ENCODE measurements at places on chromosomes 7 and 10. TPM values are rescaled to one million over a fixed set of nuclear protein-coding genes. Genes with fewer than 3 reads are reported as not detected.

GRCh38 chr10:43173120-43173519, 34.9 kb downstream of the CSGALNACT2 start:
- DNase-seq = no peak

- no peak for DNase-seq
Observed at GRCh38 chr10:72098836-72099599, 10.7 kb upstream of the SPOCK2 start.

DNA sequence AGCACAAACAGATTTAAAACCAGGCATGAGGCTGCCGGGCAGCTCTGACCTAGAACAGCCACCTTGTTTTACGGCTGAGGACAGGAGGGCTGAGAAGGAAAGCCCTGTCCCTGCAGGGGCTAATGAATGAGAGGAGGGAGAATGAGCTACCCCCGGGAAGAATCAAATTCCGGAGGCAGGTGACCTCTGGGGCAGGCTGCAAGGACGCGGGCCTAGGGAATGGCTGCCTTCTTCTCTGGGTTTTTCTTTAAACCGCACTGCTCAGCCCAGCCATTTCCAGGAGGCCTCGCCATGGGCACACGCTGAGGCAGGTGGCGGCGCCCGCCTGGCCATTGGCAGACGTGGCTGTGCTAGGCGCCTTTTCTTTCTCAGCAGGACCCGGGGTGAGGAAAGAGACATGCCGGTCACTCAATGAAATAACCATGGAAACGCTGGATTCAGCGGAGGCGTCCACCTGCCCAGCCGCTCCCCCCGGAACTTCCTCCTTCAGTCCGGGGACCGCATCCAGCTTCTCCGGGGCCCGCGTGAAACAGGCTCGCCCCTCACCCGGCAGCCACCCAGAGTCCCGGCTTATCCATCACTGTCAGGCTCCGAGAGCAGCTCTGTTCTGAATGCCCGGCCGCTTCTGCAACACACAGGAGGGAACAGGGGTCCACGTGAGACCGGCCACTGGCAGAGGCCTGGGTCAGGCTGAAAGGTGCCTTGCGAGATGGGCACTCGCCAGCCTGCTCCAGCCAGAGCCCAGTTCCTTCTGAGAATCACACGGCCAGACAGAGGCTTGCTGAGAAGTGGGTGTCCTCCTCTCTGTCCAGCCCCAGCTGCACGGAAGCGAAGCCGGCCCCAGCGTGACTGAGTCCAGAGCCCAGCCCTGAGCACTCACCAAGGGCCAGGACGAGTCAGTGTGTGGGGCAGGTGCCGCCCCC, 82.1 kb downstream of the PDGFA start:
- no peak for DNase-seq

GRCh38 chr7:157513162-157513621, 176.4 kb downstream of the DNAJB6 start:
- no peak for DNase-seq

GRCh38 chr7:38232502-38233366, 40.7 kb downstream of the TARP start:
- no peak for DNase-seq

GRCh38 chr7:106999023-106999422, 45.5 kb upstream of the PRKAR2B start:
- no peak for DNase-seq

DNA sequence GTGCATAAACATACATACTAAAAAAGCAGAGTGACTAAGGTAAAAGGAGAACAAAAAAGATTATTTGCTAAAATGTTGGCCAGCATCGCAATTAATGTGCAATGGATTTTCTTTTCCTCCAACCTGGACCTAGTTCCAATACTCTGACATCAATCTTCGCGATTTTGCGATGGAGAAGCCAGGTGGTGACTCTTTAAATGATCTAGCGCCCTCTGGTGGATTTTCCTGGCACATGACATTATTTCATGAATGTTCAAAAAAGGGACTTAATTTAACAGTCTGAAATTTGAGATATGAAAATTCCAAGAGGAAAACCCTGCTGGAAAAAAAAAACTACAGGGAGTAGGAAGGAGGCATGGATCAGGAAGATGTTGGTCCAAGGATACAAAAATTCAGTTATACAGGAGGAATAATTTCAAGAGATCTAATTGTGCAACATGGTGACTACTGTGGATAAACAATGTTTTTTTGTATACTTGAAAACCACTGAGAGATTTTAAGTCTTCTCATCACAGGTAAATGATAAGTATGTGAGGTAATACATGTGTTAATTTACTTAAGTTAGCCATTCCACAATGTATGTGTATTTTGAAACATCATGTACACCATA, 4.3 kb upstream of the KCNMA1 start:
- peak; percentile 65 for DNase-seq

DNA sequence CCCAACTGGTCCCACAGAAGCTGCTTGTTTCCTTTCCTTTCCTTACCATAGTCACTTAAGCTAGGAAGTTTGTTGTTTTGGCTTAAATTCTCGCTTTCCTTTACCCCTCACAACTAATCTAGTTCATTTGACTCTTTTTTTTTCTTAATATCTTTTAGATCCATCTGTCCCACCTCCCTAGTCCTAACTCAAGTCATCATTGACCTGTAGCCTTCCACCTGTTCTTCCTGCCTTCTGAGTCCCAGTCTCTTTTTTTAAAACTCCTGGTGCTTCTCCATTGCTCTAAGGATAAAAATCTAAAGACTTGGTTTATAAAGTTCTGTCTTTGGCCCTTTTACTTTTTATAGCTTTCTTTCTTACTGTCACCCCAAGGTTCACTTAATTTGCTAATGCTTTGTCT, 47.6 kb downstream of the RALA start:
- no peak for DNase-seq

DNA sequence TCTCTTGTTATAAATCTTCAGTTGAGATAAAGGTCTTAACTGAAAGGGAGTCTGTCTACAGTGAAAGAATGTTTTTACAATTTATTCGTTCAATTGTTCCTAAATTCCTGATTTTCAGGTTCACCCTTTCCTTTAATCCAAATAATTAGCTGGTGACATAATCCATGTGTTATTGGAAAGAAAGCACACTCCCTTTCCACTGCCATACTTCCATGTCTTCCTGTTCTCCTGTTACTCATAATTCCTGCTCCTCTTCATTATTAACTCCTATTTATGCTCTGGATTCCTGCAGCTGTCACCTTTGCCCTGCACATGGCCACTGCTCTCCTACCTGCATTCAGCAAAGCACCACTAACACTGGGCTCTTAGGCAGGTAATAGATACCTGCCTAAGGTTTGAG, 40.0 kb upstream of the FAM3C start:
- DNase-seq = no peak

GRCh38 chr7:83359108-83359507, 196.4 kb upstream of the PCLO start:
- DNase-seq = no peak

DNA sequence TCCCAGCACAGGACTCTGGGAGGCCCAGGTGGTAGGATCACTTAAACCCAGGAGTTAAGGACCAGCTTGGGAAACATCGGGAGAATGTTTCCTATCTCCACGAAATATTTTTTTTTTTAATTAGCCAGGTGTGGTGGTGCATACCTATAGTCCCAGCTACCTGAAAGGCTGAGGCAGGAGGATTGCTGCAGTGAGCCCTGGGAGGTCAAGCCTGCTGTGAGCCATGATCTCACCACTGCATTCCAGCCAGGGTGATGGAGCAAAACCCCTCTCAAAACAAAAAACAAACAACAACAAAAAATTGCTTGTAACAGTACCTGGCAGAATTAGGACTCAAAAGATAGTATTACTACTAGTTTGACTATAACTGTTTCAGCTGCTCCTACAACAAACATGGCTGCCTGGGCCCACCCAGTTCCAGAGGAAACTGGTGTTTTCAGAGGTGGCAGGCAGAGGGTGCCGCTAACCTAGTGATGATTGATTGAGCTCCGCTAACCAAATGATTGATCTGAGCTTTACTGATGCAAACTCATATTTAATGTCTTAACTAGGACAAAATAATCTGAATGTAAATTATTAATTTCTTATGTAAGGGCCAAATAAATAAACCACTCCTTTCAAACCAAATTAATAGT, 57.0 kb downstream of the AP3M1 start:
- DNase-seq = no peak

GRCh38 chr7:17559388-17559787, 260.9 kb downstream of the AHR start:
- no peak for DNase-seq

- DNase-seq = no peak
Observed at GRCh38 chr7:2214636-2215035, 18.1 kb downstream of the MAD1L1 start.

GRCh38 chr10:1874533-1874932, 137.2 kb upstream of the ADARB2 start:
- DNase-seq = no peak

- DNase-seq = no peak
Observed at GRCh38 chr10:45592432-45592831, 80.1 kb downstream of the ZFAND4 start.

GRCh38 chr7:93461350-93461749, 113.2 kb downstream of the CALCR start:
- no peak for DNase-seq

DNA sequence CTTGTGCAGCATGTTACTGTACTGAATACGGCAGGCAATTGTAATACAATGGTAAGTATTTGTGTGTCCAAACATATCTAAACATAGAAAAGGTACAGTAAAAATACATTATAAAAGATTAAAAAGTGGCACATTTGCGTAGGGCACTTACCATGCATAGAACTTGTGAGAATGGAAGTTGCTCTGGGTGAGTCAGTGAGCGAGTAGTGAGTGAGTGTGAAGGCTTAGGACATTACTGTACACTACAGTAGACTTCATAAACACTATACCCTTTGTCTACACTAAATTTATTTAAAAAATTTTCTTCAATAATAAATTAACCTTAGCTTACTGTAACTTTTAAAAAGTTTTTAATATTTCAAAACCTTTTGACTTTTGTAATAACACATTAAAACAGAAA, 37.5 kb downstream of the BPGM start:
- no peak for DNase-seq

DNA sequence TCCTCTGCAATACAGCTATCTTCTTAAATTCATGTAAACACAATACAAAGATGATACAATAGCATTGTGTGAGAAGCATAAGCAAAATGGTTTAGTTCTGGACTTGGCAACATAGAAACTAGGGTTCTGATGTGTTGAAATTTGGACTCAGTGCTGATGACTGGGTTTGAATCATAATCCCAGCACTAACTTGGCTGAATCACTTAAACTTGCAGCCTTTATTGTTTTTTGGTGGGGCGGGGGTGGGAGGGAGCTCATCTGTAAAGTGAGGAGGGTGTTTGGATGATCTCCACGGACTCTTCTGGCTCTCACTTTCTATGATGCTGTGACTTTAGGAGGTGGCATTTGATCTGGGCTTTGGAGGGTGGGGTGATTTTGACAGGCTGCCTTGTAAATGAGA, 158.2 kb downstream of the WNT2 start:
- no peak for DNase-seq

GRCh38 chr10:85661123-85661522, 705.5 kb downstream of the GRID1 start:
- DNase-seq = no peak

DNA sequence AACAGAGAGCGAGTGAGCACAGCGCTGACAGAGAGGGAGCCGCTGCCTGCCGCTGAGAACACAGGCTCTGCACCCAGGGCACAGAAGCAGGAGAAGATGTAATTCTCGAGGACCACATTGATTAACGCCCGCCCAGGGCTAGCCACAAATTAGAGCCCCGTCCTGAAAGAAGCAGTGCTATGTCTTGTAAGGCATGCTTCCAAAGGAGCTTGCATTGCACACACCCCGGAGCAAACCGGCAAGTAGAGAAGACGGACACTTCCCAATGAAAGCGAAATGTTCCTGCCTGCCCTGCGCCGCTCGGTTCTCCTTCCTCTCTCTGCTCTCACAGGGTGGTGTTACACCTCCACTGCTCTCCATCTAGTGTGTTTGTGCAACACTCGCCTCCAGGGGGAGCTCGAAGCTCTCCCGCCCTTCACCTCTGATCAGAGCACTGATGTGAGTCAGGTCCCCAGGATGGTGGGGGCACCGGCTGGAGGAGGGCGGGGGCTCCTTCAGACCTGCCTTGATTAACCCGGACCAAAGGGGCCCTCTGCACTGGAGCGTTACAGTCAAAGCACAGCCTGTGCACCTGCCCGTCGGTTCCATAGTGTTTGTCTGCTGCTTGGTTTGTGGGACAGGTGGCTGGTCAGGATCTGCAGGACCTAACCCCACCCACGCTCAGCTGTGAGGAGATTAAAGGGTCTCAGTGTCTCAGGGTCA, 316.5 kb downstream of the ADARB2 start:
- DNase-seq = peak; percentile 50

- no peak for DNase-seq
Observed at GRCh38 chr7:36155811-36156361, 2.8 kb downstream of the EEPD1 start.

GRCh38 chr7:151251328-151251688, 2.8 kb upstream of the SMARCD3 start:
- DNase-seq = no peak

DNA sequence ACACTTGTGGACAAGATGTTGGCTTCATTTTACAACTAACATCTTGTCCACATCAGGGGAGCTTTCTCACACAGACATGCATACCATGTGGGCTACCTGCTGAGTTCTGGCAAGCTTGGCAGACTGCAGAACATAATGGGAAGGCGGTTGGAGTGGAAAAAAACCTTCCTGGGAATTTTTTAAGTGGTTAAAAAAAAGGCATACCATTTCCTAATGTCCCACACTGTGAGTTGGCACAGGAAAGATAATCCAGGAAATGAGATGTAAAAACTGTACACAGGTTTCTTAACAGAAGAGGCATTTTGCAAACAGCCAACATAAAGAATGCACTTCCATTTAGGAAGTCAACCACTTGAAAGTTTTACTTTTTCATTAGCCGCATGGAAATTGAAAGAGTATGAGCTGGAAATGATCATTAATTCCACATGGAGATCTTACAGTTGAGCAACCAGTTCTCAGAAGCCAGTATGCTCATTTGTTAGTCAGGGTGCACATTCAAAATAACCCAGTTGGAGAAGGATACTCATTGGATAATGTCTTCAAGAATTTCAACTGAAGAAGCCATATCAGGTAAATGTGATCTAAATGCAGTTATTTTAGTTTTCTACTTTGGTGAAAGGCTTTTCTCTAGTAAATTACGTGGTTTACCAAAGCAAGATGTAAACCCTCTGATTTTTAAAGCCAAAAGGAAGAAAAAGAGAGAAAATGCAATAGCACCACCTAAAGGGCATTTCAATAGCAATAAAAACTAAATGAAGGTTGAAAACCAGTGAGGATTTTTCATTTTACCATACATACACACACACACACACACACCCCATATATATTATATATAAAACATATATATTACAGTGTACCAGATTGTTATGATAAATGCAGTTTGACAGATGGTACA, 194.0 kb downstream of the TAX1BP1 start:
- no peak for DNase-seq

- no peak for DNase-seq
Observed at GRCh38 chr10:132477066-132477397, 60.6 kb upstream of the INPP5A start.

LIPJ gene
- 0.43 TPM for polyA plus RNA-seq

AGR3 gene
- polyA plus RNA-seq = not detected

WDFY4 gene
- 1.7 TPM for polyA plus RNA-seq

CADPS2 gene
- 42.6 TPM for polyA plus RNA-seq

DPP6 gene
- polyA plus RNA-seq = 155 TPM

CXCL12 gene
- 730 TPM for polyA plus RNA-seq

MRPL43 gene
- polyA plus RNA-seq = 94.7 TPM

DPY19L1 gene
- 30.2 TPM for polyA plus RNA-seq

ASB15 gene
- 1.0 TPM for polyA plus RNA-seq

CPVL gene
- polyA plus RNA-seq = 63.2 TPM
